ENCODE measurements at places on chromosomes 7 and 10. TPM values are rescaled to one million over a fixed set of nuclear protein-coding genes. Genes with fewer than 3 reads are reported as not detected.

The AKR1C4 gene
- not detected for total RNA-seq

The NMT2 gene
- total RNA-seq, result 19.8 TPM

The VIPR2 gene
- 0.91 TPM for total RNA-seq

The MBLAC1 gene
- total RNA-seq, result 2.4 TPM

The SPDYE16 gene
- total RNA-seq, result 0.31 TPM

The MSS51 gene
- total RNA-seq, result 2.4 TPM

The ZNF438 gene
- 9.9 TPM for total RNA-seq

The SRGN gene
- 130 TPM for total RNA-seq

The SYNPO2L gene
- total RNA-seq, result 0.38 TPM

The IKZF1 gene
- total RNA-seq, result 36.8 TPM

The LMTK2 gene
- 24.8 TPM for total RNA-seq

The DHTKD1 gene
- 28.0 TPM for total RNA-seq

The BICC1 gene
- 136 TPM for total RNA-seq

The ACHE gene
- total RNA-seq, result 3.6 TPM

The FAM25C gene
- total RNA-seq, result not detected

The TTYH3 gene
- 55.0 TPM for total RNA-seq

- DNase-seq, result no peak
Measured at GRCh38 chr10:51121861-51122260, 47.6 kb downstream of the PRKG1 start.

DNA sequence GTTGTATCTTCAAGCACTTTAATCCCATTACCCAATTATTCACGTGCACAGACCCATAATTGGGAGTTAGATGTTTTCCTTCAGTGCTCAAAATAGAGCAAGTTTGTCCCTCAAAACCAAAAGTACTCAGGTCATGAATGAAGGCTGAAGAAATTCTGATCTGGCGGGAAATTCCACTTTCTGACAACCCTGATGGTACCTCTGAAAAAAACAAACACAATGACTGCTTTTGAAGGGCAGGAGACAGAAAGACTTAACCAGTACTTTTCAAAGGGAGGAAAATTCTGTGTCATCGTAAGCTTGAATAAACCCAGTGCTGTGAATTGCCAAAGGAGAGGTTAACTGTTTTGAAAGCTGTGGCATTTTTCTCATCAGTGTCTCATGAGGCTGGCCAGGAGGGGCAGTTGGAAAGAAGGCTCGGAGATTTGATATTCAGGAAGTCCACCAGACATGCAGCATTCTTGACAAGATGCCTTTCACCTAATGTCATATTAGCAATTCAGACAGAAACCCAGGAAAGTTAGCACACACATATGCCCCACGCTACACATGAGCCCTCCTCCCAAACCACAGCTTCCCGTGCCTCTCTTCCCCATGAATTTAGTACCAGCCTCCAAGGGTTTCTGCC is 347.0 kb downstream of the KCNMA1 start:
- no peak for DNase-seq

DNA sequence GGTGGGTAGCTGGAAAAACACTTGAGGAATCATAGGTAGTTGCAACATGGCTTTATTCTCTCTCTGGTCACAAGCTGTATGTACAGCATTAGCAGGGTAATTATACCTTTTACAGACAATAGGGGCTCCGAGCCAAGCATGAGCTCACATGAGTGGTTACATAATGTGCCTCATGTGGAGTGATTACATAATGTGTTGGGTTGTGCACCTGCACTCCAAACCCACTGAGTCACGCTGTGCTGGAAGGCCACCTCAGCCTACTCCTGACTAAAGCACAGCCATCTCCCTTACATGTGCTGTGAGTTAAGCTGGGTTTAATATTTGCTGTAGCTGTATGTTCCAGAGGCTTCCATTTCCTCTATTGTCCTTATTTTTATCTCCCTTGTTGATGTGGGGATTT is 348.7 kb upstream of the SEMA3C start:
- DNase-seq, result no peak

DNA sequence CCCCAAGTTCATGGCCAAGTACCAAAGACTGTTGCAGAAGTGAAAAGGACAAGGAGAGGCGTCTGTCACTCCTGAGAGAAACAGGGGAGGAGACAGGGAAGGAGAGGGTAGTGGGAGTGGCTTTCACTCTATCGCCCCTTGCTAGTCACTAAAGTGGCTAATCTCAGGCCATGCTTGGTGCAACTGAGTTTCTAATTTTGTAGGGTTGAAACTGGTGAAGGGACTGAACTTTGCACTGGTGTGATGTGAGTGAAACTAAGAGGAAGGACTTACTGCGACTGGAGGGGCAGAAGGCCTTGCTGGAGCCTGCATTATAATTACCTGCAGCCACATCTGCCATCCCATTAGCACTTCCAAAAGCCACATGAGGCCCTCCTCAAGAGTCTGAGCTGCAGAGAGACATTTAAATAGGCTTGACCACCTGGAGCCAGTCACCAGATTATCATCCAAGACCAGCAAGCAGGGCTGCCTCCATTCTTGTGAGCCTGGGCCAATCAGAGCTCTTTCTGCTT is 107.2 kb upstream of the EEPD1 start:
- no peak for DNase-seq

- DNase-seq, result peak; percentile 98
Measured at GRCh38 chr7:100867040-100867775, at the start of gene TRIP6. TSS of gene TRIP6 (plus strand) at chr7:100867387. CDS start at chr7:100867498, 111 bp downstream.

DNA sequence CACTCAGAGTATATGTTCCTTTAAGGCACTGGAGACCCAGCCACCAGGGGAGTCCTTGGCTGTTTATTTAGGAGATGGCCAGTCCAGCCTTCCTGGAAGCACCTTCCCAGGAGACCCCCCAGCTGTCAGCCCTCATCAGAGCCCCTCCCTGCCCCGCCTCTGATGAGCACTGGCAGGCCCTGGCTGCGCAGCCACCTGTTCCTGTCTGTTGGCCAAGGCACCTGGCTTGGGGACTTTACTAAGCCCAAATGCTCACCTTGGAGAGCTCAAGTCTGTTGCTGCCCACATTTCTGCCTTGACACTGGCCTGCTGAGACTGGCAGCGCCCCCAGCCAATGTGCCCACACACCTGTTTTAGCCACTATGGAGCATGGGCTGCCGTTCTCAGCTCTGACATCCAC is 124.7 kb downstream of the ELMO1 start:
- no peak for DNase-seq

GRCh38 chr10:71694567-71694968 is 25.0 kb downstream of the C10orf105 start:
- no peak for DNase-seq

DNA sequence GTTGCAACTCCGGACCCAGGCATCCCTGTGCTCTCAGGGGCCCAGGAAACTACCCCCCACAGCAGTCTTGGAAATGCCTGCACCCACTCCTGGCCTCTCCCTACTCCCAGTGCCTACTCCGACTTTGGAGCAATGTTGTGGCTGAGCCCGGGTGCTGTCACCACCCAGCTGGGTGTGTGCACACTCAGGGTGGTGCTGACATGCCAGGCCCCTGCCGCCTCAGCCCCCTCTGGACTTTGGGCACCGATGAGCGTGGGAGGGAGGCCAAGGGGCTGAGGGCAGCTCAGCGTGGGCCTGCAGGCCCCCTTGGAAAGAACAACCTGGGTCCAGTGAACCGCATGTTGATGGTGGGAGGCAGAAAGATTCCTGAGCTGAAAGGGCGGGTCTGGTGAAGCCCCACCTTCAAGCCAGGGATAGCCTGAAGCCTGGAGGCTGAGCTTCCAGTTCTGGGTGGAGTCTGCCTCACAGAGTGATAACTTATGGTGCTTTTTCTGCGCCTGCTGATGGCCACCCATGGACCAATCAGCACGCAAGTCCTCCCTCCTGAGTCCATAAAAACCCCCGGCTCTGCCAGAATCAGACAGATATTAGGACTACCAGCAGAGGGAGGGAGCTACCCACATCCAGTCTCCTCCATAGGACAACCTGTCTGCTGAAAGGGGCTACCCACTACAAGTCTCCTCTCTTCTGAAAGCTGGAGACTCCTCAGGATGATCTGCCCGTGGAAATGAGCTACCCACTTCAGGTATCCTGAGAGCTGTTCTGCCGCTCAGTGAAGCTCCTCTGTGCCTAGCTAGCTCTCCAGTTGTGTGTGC is 380.4 kb upstream of the SORCS1 start:
- no peak for DNase-seq

- DNase-seq, result no peak
Measured at GRCh38 chr10:105974803-105975456, 1189.6 kb downstream of the SORCS1 start.

GRCh38 chr10:131573707-131574106 is 262.2 kb upstream of the TCERG1L start:
- DNase-seq, result no peak

GRCh38 chr10:76547352-76547972 is 1090.1 kb downstream of the KCNMA1 start:
- peak; percentile 91 for DNase-seq

DNA sequence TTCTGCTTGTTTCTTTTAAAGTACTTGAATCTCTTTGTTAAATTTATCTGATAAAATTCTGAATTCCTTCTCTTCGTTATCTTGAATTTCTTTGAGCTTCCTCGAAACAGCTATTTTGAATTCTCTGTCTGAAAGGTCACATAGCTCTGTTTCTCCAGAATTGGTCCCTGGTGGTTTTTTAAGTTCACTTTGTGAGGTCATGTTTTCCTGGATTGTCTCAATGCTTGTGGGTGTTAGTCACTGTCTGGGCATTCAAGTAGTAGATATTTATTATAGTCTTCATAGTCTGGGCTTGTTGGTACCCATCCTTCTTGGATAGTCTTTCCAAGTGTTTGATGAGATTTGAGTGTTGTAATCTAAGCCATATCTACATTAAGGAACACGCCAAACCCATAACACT is 1060.6 kb downstream of the LRMDA start:
- DNase-seq, result no peak

DNA sequence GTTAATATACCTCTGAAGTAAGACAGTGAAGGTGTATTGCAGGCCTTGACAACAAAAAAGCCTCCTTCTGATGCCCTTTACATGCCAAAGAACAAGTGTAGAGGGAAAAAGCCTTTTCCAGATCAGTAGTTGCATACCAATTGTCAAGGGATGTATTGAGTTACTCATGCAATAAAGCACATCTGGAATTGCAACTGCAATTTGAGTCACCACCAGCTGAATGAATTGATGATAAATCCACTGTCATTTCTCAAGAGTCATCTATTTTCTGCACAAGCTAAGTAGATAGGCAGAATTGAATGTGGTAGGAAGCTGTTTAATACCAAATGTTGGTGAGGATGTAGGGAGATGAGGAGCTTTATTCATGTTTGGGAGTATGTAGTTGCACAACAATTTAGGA is 325.9 kb upstream of the SMIM30 start:
- no peak for DNase-seq

DNA sequence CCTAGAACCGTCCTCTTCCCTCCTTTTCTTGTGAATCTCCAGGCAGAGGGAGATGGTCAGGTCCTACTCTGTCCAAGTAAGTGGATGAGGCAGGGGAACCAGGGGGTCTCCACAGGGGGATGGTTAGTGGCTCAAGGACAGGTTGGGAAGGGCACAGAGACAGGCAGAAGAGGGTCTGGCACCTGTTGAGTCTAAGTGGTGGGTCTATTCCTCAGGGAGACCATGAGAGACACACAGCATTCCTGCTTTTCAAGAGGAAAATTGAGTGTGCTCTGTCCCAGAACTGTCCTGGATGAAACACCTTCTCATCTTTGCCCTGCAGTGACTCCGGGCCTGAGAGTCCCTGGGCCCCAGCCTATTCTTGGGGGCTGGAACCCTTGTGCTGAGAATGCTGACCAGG is 184.8 kb upstream of the GALNT17 start:
- no peak for DNase-seq

GRCh38 chr7:30278849-30279652 is 5.3 kb upstream of the ZNRF2 start:
- DNase-seq, result no peak

- no peak for DNase-seq
Measured at GRCh38 chr10:133141958-133142340, 18.1 kb upstream of the KNDC1 start.

GRCh38 chr7:10075866-10076265 is 897.8 kb upstream of the PHF14 start:
- no peak for DNase-seq

GRCh38 chr10:5491477-5491876 is 7.9 kb downstream of the CALML5 start:
- DNase-seq, result no peak

DNA sequence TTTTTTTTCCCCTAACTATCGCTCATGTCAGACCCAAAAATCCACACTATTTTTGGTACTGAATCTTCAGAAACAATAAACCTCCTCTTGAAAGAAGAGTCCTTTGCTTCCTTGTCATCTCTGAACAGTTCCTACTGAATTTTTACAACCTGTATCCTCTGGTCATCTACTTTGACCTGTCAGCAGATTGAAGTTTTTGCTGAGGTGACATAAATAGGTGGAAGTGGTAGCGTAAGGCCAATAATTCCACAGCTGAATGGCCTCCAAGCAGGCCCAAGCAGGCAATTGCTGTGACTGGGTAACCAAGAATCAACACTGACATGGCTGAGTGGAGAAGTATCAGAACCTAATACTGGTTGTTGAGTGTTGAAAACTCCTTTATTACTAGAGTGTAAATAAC is 117.4 kb upstream of the MAGI2 start:
- peak; percentile 15 for DNase-seq

DNA sequence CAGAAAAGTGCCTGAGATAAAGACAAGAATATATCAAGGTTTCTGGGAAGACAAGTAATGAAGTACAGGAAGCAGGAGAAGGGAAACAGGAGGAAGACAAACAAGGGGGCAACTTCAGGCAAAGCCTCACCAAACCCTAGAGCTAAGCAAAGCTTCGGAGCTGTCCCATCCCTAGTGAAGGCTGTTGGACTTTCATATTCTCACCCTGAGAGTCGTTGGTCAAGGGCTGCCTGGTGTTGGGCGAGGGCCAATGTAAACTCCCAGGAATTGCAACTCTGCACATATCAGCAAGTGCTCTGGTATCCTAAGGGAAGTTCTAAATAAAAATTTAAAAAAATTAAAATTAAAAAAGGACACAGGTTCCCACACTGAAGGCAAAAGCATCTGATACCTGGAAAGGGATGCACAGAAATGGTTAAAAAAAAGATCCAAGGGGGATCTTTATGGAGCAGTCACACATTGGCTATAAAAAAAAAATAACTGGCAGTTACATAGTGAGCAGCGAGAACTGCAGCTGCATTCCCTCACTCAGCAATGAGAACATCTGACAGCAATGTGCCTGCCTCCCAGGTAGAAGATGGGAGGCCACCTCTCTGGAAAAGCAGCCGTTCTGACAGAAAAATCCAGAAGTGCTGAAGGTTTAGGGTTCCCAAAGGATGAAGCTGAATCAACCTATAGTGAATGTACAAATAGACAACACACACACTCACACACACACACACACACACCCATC is 304.7 kb downstream of the WDR11 start:
- DNase-seq, result peak; percentile 51

DNA sequence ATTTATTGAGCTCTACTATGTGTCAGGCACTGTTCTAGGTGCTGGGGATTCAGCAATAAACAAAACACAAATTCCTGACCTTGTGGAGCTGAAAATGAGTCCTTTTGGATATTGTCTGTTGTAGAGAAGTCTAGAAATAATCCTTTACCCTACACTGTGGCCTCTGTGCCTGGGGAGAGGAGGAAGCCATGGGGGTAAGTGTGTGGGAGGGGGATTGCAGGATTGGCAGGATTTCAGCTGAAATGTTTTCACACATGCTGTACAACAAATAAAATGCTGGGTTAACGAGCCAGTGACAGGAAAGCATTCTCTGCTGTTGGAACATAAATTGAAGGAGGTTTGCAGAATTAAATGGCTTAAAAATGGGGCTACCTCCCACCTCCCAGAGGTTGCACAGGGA is 189.4 kb downstream of the FANK1 start:
- no peak for DNase-seq

GRCh38 chr10:81031774-81032173 is 494.1 kb downstream of the SH2D4B start:
- no peak for DNase-seq

Data from kidney (tissue), 22 donors.